A673 (cell line): ENCODE measurements at places on chromosomes 6 and 20. TPM values are rescaled to one million over a fixed set of nuclear protein-coding genes. Genes with fewer than 3 reads are reported as not detected.

FAXC gene
- 6.2 and 7.8 TPM in 2 replicates for total RNA-seq

LST1 gene
- total RNA-seq: not detected in 2 replicates

EDN1 gene
- total RNA-seq: not detected in 2 replicates

FOXF2 gene
- 0.13 TPM in 2 replicates for total RNA-seq

GRCh38 chr20:40628877-40629276 lies 60.2 kb downstream of the MAFB start:
- H3K27ac ChIP-seq: no peak overlapping the region
- no peaks in the 10 kb centered on the region for H3K36me3 ChIP-seq
- no peaks in the 10 kb centered on the region for H3K27me3 ChIP-seq

- no peaks in the 10 kb centered on the region for H3K27me3 ChIP-seq
- H3K4me1 ChIP-seq: no peaks in the 10 kb centered on the region
- H3K27ac ChIP-seq: no peak overlapping the region
- H3K36me3 ChIP-seq: no peaks in the 10 kb centered on the region
- DNase-seq: no peak
Measured at GRCh38 chr20:2217857-2218539, 77.8 kb upstream of the TGM3 start.
